ENCODE measurements at places on chromosomes 6 and 20.
A peak's percentile ranks its signal among the peaks of the same experiment; 100 is the strongest.

DNA sequence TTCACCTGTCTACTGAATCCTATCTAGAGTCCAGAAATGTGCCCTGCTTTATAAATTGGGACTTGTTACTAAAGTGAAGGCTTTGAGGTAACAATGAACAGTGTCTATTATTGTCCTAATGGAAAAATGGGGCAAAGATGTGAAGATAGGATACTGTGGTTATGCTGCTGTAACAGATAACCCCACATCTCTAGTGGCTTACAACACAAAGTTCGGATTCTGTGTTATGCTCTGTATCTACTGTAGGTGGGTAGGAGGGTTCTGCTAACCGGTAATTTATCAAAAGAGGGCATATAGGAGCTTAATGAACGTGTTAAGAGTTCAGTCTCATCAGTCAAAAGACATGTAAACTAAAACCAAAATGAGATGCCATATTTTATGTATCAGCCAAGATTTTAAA is 6.2 kb downstream of the NAA20 start:
- no peak for DNase-seq

GRCh38 chr6:121504227-121504626 is 68.8 kb downstream of the GJA1 start:
- DNase-seq = peak; percentile 86

- peak; percentile 25 for DNase-seq
These were observed 14.1 kb downstream of the OSBPL2 start for GRCh38 chr20:62252342-62252966.

DNA sequence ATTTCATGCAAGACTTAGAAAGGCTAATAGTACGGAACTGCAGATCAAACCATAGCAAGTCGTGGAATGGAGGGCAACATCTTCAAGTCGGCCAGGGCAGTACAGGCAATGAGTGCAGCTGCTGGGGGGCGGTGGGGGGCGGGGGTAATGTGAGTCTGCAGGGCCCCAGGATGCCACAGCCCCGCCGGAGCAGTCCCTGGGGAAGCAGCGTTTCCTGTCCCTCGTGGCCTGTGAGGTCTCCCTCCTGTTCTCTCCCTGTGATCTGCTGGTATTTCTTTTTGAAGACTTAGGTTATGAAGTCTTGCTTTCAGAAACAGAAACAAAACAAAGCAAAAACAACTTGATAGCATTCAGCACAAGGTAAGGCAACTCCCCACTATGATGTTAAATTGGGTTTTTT is 351.9 kb downstream of the FOXA2 start:
- no peak for DNase-seq

- DNase-seq = no peak
These were observed 344.6 kb upstream of the MARCKS start for GRCh38 chr6:113512576-113512975.

All from fibroblast of upper back skin (primary cell).